ENCODE measurements at places on chromosomes 2 and 18.

DNA sequence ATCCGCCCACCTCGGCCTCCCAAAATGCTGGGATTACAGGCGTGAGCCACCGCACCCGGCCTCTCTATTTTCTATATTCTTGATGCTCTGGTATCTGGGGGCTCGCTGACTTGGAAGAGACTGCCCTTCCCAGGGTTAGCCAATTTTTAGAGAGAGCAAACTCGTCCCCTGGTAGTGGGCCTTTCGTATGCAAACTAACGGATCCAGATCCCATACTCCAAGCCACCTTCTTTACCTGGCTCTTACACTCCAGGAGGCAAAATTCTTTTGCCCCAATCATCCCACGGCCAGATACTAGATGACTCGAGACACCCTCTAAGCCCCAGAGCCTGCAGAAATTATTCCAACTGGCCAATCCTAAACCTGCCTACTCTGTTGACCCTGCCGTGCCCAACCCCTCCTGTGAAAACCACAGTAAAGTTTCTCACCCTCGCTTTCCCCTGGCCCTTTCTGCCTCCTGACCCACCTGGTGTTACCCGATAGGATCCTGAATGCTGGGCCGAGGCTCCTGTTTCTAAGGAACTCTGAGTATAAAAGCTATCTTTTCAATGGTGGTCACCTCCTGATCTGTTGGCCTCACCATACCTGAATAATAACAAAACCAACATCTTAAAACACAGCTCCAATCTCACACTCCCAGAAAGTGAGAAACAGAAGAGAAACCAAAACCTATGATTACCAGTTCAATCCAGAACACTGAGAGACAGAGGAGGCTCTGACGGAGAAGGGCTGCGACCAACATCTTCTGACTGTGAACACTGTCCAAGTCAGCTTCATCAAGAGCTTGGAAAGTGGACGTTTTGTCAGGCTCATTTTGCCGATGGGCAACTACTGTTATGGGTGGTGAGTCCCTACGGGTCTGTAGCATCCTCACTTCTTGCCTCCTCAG is 57.6 kb upstream of the ZNF532 start:
- no peak for DNase-seq

- no peak for DNase-seq
Measured at GRCh38 chr18:9712130-9712577, 4.1 kb downstream of the RAB31 start.

GRCh38 chr18:3293196-3293951 is 31.4 kb downstream of the MYL12B start:
- DNase-seq, result no peak

DNA sequence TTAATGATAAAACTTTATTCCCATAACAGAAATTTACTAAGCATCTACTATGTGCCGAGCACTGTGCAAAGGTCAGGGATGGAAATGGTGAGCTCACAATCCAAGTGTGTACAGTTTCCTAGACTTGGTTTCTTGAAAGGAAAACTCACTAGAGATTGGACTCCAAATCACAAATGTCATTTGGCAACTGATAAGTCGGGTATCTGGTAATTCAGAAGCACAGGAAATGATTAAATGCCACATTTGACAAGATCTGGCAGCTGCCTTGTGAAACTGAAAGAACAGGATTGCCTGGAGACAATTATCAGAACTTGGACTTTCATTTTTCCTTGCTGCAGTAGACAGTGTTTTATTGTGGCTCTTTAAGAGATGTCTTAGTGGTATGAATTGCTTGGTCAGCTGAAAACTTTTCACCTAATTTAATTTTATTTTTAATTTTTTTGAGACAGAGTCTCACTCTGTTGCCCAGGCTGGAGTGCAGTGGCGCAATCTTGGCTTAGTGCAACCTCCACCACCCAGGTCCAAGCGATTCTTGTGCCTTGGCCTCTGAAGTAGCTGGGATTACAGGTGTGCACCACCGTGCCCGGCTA is 19.2 kb downstream of the ITGA6 start:
- no peak for DNase-seq

GRCh38 chr2:148926291-148926961 is 51.4 kb downstream of the KIF5C start:
- peak; percentile 67 for DNase-seq

DNA sequence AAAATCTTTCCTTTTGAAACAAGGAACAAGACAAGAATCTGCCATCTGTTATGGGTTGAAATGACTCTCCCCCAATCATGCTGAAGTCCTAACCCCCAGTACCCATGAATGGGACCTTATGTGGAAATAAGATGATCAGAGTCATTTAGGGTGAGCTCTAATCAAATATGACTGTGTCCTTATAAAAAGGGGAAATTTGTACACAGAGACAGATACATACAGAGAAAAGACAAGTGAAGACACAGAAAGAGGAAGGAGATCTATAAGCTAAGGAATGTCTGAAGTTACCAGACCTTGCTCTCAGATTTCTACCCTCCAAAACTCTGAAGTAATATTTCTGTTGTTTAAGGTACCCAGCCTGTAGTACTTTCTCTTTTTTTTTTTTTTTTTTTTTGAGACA is 15.7 kb downstream of the TGFBRAP1 start:
- DNase-seq, result no peak

- DNase-seq, result no peak
Measured at GRCh38 chr2:58870704-58871103, 629.6 kb upstream of the FANCL start.

DNA sequence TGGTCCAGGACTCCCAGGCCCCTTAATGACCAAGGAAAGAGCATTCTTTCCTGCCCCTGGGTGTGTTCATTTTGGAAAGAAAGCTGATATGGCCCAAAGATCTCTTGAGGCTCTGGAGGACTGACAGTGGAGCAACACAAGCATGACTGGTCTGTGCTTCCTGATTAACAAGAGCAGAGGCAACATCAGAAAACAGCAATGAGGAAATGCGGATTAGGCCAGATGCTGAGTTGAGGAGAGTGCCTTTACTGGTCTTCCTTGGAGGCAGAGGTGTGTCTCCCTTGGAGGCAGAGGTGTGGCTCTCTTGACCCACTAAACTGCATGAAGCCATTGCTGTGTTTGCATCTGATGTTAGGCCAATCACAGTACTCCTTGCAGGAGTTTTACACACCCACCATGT is 19.9 kb downstream of the IL36B start:
- no peak for DNase-seq

- no peak for DNase-seq
Measured at GRCh38 chr2:26610504-26611335, 30.4 kb downstream of the CIB4 start.

DNA sequence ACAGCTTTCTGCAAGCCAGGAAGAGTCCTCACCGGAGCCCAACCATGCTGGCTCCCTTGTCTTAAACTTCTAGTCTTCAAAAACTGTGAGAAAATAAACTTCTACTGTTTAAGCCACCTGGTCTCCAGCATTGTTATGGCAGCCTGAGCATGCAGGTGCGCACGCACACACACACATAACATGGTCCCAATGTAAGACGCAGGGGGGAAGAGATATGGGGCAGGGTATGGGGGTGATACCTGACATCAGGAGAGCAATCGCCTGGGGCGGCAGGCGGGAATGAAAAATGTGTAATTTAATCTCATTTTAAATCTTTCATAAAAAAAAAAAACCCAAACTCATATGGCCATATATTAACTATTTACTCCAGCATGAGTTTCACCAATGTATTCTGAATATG is 18.0 kb downstream of the HJURP start:
- no peak for DNase-seq

GRCh38 chr2:169759987-169760386 is 26.4 kb downstream of the KLHL23 start:
- no peak for DNase-seq

DNA sequence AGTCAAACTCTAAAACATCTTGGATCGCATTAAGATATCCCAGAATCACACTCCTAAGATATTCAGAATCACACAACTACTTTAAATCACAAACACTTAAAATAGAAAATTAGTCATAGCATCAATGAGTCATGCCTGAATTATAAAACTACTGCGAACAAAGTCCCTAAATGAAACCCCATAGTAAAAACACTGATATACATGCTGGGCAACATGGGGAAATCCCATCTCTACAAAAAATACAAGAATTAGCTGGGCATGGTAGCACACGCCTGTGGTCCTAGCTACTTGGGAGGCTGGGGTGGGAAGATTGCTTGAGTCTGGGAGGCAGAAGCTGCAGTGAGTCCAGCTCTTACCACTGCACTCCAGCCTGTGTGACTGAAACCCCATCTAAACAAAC is 101.7 kb downstream of the COBLL1 start:
- no peak for DNase-seq

DNA sequence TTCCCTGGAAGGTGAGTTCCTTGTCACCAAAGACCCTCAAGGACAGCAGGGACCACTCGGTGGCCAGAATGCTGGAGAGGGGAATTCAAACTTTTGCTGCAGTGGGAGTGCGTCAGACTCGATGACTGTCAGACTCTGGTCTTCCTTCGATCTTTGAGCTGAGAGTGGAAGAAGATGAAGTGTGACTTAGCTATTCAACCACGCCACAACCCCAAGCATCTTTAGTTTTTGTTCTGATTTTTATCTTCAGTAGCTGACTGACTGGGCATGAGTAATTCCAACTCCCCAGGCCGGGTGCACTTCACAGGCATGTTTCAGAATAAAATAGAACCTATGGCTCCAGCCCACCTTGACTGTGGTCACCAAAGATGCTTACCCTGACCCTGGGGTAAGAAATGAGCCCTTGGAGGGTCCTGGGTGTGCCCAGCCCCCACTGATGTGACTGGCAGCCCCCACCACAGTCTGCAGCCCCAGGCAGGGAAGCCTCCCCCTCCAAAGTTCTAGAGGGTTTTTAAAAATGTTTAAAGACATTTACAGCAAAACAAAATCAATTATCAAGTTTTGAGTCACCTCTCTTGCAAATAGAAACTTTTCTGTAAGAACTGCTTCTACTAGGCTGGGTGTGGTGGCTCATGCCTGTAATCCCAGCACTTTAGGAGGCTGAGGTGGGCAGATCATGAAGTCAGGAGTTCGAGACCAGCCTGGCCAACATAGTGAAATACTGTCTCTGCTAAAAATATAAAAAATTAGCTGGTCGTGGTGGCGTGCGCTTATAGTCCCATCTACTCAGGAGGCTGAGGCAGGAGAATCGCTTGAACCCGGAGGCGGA is 24.9 kb upstream of the YWHAQ start:
- DNase-seq, result no peak

DNA sequence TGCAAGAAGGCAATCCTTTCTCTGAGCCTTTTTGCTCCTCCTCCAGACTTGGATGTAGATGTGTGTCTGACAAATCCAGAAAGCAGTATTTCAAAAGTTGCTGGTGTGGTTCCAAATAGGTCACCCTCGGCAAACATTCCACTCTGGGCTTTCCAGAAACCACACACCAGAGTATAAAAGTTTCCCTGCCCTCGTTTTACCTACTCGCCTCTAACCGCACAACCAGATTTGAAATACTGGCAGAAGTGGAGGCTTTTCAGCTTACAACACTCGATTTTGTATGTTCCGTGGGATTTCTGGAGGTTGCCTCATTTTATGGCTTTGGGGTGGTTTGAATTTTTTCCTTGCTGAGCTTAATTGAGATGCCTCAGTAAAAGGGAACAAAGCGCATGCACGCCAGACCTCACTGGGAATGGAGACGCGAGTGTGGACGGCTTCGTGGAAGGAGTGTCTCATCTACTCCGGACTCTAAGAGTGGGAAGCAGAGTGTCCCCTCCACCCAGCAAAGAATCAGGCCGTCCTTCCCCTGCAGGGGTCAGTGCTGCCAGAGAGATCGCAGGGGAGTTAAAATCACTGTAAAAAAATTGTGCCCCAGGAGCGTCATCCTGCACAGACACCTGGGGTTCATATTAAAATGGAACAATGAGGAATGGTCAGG is 44.0 kb upstream of the RPL31 start:
- no peak for DNase-seq

DNA sequence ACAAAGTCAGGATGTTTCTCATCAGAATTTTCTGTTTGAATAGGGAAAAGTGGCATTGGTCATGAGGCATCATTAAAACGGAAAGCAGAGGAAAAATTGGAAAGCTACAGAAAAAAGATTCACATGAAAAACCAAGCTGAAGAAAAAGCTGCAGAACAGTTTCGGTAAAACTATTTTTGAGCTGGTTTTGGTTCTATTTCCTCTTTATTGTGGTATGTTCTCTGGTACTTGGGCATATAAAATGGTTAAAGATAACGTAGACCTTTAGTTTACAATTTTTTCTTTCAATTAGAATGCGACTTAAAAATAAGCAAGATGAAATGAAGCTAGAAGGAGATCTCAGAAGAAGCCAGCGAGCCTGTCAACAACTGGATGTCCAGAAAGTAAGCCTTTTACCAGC is 7.6 kb downstream of the GPATCH11 start:
- no peak for DNase-seq
